ENCODE measurements at places on chromosomes 7 and 10.

DNA sequence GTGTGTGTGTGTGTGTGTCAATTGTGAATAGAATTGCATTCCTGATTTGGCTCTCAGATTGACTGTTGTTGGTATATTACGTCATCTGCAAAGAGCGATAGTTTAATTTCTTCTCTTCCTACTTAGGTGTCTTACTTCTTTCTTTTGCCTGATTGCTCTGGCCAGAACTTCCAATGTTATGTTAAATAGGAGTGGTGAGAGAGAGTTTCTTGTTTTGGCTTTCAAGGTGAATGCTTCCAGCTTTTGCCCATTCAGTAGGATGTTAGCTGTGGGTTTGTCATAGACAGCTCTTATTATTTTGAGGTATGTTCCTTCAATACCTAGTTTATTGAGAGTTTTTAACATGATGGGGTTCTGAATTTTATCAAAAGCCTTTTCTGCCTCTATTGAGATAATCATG lies 34.2 kb upstream of the PRSS37 start:
- no peak for DNase-seq

GRCh38 chr10:86098187-86098881 lies 268.3 kb downstream of the GRID1 start:
- DNase-seq = no peak

DNA sequence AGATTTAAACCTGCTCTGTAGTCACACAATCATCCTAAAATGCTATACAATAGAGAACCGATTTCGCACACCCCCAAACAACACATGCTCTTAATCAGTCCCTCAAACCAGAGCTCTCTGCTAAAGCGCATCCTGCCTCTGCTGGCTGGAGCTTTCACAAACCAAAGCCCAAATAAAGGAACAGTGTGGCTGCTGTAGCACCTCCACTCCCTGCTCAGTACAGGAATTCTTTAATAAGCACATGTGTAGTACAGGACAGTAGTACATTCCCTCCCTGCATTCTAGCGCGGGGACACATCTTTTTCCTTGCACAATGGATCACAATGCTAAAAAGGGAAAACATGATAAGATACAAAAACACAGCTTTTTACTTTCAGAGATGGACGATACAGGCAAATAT lies 684.6 kb downstream of the MAGI2 start:
- no peak for DNase-seq

DNA sequence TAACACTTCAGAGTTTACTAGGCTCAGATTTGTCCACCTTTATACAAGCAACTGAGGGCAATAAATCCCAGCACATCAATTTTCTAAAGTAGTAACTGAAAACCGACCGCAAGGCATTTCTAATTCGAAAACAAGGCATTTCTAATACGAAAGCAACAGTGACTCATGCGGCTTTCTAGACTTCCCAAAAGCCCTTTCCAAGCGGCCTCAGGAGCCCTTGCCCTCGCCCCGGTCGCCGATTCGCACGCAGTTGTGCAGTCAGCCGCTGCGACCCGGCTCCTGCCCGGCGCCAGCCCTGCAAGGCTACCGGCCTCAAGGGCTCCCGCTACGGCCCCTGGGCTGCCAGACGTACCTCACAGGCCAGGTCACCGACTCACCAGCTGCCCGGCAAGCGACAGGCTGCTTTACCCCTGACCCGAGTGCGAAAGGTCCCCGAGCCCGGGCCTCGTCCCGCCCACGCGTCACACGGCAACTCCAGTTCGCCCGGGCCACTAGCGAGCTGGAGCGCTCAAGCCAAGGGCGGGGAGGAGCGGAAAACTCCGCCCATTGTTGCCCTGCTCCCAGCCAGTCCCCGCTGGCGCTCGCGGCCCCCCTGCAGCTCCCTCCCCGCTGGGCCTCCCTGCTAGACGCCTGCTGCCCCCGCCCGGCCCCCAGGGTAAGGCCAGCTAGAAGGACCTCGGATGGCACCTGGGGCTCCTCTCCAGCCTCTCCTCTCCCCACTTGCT lies 7.3 kb downstream of the NCOA4 start:
- DNase-seq = peak; percentile 54

- no peak for DNase-seq
Observed at GRCh38 chr10:69878951-69879350, 77.2 kb downstream of the COL13A1 start.

- DNase-seq = no peak
Observed at GRCh38 chr7:136969761-136970160, 101.3 kb downstream of the CHRM2 start.

- no peak for DNase-seq
Observed at GRCh38 chr10:110772454-110773025, 99.2 kb upstream of the PDCD4 start.

Measured in stimulated activated CD8-positive, alpha-beta memory T cell treated with anti-CD3 and anti-CD28 coated beads, Interleukin-15, amount 100 ng/mL, for 4 hours (primary cell).